Tongue (tissue), 3 donors: ENCODE measurements at places on chromosomes 5 and 9. TPM values are rescaled to one million over a fixed set of nuclear protein-coding genes. Genes with fewer than 3 reads are reported as not detected.

GRCh38 chr9:28155067-28155466, 581.8 kb upstream of the C9orf72 start:
- no peak for DNase-seq

- no peak for DNase-seq
These were observed 126.0 kb upstream of the PTPN3 start for GRCh38 chr9:109624143-109624542.

- peak; percentile 77 for DNase-seq
These were observed 114.6 kb downstream of the MTX3 start for GRCh38 chr5:79876456-79876855.

DNA sequence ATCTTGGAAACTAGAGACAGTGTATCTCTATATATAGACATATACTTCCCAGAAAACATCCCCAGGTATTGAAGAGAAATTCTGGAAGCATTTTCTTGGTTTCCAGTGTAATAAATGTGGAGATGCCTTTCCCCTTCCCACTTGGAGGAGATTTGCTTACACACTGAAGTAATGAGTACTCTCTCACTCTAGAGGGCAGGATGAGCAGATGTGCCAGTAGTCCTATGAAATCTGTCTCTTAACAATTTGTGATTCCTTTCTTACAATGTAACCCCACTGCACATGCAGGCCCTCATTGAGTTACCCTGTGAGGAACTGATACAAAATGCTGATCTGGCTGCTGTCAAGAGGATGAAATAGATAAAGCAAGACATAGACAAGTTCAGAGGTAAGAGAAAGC, 567.2 kb downstream of the SLCO4C1 start:
- no peak for DNase-seq

- DNase-seq: peak; percentile 81
These were observed 28.4 kb downstream of the PSAT1 start for GRCh38 chr9:78325343-78325742.

- no peak for DNase-seq
These were observed 23.7 kb downstream of the NIPBL start for GRCh38 chr5:36900283-36900682.

DNA sequence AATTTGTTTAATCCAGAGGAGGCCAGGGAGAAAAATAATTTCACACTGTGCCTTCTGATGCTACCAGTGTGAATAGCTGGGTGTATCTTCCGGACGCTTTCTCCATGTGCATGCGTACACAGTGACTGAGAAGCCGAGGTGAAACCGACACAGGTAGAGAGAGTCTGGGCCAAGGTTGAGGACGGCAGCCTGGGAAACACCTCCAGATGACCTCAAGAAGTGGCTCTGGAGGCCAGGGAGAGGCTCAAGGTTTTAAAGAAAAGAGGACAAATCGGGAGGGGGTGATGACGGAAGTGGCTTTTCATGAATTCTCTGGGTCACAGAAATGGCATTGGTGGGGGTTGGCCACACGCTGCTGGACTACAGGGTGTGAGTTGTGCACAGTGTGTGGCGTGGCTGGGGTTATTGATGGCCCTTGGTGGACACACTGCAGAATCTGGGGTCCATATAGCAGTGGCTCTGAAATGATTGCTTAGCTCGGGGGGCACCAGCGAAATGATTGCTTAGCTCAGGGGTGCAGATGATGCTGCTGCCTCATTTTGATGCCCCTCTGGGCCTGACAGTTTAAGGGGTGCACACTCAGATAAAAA, 34.1 kb upstream of the LRRC14B start:
- no peak for DNase-seq

DNA sequence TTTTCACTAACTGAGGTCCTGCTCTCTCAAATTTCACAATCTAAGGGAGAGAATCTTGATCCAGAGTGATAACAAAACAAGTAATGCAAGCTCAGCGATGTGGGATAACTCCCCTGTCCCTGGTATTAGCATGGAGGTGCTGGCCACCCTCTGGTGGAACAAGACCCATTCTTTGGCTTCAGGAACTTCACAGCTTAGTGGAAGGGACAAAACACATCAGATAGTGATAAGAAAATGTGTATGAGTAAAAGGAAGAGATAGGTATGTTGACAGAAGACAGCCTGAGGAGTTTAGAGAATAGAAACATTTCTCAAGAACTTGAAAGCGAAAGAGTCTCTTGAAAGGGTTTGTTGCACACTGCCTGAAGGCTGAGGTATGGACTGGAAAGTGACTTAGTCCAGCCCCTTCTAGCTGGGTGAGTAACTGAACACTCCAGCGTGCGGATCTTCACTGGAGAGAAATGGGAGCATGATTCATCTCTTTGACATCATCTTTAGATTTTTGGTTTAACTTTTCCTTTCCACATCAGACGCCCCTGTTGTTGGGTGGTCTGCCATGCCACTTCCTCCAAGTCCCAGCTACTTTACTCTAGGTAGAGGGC, 25.4 kb upstream of the ZSWIM6 start:
- no peak for DNase-seq

- no peak for DNase-seq
These were observed 244.6 kb downstream of the RAB3C start for GRCh38 chr5:58827463-58827862.

DNA sequence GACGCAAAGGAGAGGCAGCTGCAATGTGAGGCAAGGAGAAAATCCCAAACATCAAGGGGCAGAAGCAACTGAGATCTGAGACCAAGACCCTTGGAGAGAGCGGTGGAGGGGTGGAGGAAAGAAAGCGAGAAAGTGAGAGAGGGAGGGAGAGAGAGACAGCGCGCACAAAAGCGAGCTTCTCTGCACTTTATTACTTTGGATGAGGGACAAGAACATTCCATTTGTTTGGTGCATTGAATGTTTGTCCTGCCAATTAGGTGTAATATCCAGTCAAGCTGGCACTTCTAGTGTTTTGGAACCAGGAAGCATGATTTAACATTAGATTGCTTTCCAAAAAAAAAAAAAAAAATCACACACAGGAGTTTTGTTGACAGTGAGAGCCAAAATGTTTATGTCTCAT, 1.4 kb downstream of the CAST start:
- DNase-seq: no peak

The SLIT3 gene
- 21.4 TPM for total RNA-seq

The OR1N1 gene
- total RNA-seq: not detected

The CAMLG gene
- 26.9 TPM for total RNA-seq

The SREK1IP1 gene
- 19.1 TPM for total RNA-seq
